ENCODE measurements at places on chromosomes 1 and 21.

DNA sequence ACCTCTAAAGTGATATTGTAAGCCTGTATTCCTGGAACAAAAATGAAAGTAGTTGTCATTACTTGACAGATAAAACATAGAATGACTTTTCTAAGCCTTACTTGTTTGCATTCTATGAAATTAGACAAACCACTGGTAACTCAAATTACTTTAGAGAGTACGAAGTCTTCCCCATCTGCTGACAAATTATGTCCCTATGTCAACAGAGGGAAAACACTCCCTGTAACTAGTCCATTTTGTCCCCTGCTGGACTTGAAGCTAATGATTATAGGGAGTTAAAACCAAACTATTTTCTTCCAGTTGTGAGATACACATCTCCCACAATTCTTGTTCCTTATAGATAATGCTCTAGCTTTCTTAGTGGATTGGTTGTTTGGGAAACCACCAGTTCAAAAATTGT, 39.6 kb downstream of the GREM2 start:
- no peak for DNase-seq

DNA sequence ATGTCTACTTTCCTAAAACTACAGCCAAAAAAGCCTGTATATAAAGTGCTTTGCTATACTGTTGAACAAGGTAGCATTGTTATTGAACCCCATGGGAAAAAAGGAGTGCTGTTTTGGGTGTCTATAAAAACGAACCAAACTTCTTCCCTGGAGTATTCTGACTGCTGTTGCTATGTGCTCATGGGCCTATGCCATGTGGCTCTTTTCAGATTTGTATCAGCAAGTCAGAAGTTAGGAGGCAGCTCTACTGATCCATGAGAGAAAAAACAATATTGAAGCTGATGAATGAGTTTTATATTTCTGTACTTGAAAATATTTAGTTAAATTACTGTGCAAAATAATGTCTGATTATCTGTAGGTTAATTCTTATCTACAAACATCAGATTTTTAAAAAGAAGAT, 66.5 kb downstream of the ADGRL2 start:
- no peak for DNase-seq

GRCh38 chr1:147622731-147623130, 47.6 kb downstream of the ACP6 start:
- no peak for DNase-seq

DNA sequence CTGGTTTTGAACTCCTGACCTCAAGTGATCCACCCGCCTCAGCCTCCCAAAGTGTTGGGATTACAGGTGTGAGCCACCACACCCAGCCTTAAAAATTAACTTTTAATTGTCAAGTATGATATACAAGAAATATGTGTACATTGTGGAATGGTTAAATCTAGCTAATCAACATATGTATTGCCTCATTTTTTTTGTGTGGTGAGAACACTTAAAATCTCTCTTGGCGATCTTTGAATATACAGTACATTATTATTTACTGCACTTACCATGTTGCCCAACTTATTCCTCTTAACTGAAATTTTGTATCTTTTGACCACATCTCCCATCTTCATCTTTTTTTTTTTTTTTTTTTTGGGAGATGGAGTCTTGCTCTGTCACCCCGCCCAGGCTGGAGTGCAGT, 23.3 kb downstream of the THRAP3 start:
- no peak for DNase-seq

GRCh38 chr1:156708218-156708661, 2.9 kb upstream of the CRABP2 start:
- no peak for DNase-seq

GRCh38 chr1:2519729-2520128, 6.7 kb downstream of the PANK4 start:
- no peak for DNase-seq

DNA sequence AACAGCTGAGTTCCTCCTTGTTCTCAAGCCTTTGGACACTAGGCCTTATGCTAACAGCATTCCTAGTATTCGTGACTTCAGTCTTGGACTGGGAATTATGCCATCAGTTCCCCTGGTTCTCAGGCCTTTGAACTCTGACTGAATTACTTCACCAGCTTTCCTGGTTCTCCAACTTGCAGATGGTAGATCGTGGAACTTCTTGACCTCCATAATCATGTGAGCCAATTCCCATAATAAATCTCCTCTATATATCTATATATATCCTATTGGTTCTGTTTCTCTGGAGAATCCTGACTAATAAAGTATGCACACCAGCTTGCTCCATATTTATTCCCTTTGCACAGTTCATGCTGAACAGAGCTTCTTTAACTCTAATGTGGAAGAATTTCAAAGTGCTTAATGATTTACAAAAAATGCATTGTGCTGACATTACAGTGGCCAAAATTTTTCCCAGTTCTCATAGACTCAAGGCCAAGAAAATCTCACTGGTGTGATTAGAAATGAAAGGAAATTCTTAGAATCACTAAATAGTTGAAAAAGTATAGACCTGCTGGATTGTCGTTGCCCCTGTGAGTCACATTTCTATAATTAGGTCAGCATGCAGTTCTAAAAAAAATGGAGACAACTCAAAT, 462.9 kb upstream of the ADAMTS5 start:
- no peak for DNase-seq

DNA sequence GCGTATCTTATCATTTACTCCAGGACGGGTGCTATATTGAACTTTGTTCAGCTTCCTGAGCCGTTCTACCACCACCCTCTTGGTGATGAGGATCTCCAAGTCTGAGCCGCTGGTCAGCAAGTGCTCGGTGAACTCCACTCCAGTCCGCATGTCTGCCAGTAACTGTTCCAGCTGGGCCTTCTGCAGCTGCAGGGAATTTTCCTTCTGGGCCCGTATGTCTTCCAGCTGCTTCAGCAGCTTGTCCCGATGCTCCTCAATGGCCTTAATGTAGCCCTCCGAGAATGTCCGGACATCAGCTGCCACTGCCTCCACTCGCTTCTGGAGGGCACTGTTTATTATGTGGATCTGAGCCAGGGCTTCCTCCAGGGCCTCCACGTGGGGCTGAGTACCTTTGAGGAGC, 3.4 kb downstream of the TRIM45 start:
- no peak for DNase-seq

DNA sequence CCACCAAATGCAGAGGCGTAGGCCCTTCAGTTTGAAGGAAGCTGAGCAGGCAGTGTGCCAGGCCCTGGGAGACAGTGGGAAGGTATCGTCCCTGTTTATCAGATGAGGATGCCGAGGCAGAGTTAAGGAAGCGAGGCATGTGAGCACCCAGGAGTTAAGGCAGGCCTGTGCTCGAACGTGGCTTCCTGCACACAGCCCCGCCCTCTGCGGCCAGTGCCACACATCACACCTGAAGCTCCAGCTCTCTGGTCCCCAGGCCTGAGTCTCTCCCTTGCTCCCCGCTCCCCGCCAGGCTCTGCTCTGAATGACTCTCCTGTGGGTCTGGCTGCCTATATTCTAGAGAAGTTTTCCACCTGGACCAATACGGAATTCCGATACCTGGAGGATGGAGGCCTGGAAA, 32.1 kb downstream of the EPHX1 start:
- DNase-seq = no peak

DNA sequence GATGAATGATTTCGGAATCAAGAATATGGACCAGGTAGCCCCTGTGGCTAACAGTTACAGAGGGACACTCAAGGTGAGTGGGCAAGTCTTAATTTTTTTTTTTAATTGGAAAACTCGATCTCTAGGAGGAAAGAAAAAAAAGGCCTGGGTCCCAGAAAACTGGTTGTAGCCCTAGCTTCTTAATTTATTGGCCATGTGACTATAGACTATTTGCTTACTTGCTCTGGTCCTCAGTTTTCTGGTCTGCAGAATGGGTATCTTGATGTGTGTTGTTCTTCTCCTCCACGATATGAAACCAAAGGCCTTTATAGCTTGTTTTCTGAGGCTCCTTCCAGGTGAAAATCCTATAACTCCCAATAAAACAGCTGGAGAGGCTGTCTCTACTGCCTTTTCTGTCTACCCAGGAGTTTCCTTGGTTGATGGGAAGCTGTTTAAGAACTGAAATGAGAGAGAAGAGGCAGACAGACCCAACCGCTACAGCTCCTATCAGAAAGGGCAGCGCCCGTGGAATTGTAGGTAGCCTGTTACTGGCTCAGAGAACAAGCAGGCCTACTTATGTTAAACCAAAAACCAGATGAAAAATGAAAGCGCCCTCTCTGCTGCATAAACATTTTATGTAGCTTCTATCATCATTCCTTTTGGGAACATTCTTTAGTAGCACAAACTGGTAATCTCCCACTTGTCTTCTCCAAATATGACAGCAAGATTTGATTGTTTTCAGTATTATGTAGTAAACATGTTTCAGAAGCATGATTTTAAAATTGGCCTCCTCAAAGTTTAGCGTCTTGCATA, 4.5 kb downstream of the ETS2 start:
- DNase-seq = no peak
